ENCODE measurements at places on chromosomes 7 and 10.

- no peak for DNase-seq
Measured at GRCh38 chr7:65454469-65454868, 80.8 kb downstream of the ZNF92 start.

DNA sequence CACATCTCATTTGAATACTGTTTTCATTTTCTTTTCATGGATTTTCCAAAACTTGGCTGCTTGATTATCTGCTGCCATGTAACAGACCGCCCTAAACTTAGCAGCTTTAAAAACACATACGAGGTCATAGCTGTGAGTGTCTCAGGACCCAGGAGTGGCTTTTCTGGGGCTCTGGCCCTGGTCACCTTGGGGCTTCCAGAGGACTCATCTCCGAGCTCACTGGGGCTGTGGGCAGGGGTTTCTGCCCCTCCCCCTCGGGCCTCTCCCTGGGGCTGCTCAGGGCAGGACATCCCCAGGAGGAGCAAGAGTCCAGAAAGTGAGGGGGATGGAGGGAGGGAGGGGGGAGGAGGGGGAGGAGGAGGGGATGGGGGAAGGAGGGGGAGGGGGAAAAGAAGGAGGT, 77.0 kb downstream of the NKX6-2 start:
- DNase-seq, result no peak

DNA sequence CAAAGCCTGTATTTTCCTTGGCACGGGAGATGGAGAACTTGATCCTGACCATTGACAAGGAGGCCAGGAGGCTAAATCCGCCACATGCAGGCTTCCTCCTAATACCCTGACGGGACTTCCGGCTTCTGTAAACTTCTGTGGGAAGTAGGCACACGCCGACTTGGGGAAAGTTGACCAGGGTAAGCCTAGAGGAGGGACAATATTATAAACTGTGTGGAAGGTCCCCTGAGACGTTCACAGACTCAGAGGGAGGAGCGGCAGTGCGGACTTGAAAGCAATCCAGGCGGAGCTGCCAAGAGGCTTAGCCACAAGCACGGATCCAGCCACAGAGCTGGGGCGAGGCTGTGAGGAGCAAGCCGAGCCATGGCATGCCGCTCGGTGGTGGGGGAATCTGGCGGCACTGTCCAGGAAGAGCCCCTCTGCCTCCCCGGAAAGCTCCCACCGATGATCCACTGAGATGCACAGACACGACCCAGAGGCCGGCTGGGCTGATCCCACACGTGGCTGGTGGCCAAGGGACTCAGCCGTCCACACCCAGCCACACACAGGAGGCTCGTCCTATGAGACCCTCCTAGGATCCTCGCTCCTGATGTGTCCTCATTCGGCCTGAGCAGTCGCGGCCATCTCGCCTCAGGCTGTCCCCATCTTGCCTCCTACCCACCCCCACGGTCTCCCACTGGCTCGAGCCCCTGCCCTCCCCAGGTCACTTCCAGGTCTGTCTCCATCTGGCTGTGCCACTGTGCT, 40.0 kb upstream of the INSIG1 start:
- DNase-seq, result peak; percentile 41

GRCh38 chr10:62587011-62587410, 212.8 kb downstream of the ZNF365 start:
- DNase-seq, result no peak

DNA sequence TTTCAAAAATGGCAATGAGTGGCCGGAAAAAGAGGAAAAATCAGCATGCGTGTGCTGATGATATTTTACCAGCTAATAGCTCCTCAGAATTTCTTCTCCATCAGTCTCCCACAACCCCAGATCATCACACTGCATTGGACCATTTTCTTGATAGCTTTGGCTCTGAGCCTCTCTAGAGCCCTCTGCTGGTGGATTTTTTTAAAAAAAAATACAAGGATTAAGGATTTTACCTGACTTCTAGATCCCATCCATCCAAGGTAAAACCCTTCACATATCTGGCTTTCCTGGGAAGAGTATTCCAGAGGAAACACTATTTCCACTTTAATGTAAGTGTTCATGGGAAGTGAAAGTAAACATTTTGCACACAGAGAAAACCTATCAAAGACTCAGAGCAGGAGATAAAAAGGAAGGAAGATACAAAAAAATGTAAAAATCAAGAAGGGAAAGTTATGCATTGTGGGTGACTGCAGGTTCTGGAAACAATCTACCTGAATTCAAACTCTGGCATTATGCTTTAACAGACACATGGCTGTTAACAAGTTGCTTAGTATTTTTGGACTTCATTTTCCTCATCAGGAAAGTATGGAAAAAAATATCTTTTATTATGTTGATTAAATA, 380.9 kb downstream of the LRRTM3 start:
- DNase-seq, result peak; percentile 44

DNA sequence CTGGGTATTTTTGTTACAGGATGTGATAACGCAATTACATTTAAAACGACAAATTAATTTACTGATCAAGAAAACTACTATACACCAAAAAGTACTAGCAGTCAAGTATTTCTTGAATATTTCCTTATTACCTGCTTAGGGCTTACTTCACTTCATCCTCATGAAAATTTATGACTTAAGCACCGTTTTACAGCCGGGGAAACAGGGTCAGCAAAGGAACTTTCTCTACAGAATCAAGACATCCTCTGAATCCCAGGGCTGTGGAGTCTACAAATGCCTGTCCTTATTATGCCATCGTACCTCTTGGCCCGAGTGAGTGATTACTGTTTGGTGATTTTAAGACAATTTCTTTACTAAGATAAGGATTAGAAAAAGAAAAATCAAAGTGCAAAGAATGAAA, 248.3 kb downstream of the ZMYND11 start:
- no peak for DNase-seq

- no peak for DNase-seq
Measured at GRCh38 chr10:56181607-56182006, 179.5 kb downstream of the ZWINT start.

GRCh38 chr10:45673074-45673648, 589 bp upstream of the ZFAND4 start:
- peak; percentile 16 for DNase-seq

GRCh38 chr7:19116121-19117090, 1.0 kb downstream of the TWIST1 start:
- no peak for DNase-seq

DNA sequence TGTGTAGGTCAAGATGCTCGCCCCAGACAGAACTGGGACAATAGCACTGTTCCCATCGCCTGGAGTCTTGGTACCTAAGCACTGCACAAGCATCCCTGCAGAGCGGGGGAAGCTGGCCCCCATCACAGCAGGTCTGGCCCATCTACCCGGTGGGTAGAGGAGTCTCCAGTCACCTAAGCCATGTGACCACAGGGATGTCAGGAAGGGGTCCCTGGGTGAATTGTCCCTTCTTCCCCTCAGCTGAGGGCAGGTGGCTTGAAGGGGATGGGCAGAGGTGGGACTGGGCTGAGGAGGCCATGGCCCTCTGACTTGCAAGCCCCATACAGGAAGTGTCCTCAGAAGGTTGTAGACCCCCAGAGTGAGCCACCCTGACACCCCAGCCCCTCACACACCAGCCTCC, 39.7 kb downstream of the FRMPD2 start:
- DNase-seq, result no peak

GRCh38 chr7:99311702-99312101, 14.0 kb upstream of the ARPC1A start:
- DNase-seq, result no peak

DNA sequence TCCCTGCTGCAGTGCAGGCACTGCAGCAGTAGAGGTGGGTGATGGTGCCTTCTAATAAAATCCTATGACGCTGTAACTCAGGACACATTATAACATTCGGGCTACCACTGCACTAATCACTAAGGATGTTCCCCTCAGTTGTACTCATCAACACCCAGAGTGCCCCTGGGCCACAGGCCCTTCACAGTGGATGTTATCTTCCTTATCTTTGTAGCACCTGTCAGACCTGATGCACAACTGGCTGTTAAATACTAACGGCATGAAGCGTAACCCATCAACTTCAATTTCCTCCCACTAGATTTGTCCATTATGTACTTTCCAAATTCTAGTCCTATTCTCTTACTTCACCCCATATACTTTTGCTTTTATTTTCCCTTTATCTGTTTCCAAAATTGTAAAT, 66.3 kb downstream of the PARD3 start:
- DNase-seq, result no peak

DNA sequence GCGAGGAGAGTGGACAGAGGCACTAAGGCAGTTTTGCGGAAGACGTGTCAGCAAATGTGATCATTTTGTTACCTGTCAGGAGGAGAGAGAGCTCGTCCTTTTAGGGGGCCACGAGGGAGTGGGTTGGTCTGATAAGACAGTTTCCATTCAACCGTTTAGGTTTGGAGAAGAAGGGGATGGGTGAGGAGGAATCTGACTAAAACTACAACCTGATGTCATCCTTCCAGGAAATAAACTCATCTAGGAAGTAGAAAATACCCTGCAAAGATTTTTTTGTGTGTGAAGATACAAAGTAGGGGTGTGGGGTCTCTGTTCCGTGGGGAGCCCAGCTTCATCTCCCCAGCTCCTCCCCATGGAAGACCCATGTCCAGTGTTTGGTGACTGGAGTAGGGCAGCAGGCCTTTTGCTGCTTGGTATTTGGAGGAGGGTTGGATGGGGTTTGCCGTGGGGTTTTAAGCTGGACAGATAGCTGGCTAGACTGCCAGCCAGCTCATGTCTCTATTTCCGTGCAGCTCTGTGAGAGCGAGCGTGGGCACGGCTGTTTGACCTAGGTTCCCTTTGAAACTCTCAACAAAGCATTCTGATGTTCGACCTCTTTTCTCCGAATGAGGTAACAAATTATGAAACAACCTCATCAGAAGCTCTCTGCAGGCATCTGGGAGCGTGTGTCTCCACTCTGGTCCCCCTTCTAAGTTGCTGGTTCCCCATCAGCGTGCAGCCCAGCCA, 136.0 kb upstream of the TCF7L2 start:
- no peak for DNase-seq

DNA sequence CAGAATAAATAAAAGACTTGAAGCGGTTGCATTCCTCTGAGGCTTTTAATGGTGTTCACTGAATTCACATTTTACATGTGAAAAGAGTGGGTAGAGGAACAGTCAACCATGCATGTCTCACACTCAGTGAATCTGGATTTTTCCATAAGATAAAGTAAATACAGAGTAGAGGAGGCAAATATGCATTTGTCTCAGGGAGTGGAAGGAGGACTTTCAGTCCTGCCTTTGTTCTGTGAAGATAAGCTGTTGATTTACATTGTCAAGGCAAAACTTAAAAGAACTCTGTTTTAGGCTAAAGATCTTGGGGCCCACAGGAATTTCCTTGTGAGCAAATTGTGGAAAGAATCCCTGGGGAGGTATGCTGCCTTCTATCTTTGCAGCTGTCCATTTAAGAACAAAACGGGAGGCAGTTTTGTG, 825.3 kb upstream of the MBL2 start:
- no peak for DNase-seq

DNA sequence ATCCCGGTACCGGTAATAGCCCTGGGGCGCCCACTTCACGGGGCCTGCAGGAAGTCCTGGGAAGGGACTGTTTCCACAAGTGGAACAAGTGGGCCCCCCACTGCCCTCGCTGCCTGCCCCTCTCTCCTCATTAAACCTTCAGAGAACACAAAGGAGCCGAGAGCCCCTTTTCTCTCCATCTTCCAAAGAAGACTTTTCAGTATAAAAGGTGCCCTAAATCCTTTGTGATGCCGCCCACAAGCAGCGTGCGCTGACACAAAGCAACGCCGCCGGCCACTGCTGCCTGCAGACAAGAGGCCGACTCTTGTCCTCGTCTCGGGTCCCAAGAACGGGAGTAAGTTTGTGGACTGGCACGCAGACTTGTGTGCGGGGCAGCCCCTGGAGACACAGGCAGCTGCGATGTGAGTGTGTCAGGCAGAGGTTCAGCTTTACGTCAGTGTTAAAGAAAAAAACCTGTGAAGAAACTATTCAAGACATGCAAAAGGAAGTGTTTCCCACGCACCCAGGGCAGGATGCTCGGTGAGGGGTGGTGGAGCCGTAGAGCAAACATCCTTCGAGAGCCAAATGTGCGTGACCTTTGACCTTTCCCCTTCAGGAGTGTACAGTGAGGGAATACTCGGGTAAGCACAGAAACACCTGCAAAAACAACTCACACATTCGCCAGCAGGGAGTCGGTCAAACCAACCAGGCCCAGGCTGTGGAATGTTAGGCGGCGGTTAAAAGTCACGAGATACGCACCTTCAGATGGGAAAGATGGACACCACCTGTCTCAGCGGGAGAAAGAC, 118.2 kb downstream of the VIPR2 start:
- no peak for DNase-seq

DNA sequence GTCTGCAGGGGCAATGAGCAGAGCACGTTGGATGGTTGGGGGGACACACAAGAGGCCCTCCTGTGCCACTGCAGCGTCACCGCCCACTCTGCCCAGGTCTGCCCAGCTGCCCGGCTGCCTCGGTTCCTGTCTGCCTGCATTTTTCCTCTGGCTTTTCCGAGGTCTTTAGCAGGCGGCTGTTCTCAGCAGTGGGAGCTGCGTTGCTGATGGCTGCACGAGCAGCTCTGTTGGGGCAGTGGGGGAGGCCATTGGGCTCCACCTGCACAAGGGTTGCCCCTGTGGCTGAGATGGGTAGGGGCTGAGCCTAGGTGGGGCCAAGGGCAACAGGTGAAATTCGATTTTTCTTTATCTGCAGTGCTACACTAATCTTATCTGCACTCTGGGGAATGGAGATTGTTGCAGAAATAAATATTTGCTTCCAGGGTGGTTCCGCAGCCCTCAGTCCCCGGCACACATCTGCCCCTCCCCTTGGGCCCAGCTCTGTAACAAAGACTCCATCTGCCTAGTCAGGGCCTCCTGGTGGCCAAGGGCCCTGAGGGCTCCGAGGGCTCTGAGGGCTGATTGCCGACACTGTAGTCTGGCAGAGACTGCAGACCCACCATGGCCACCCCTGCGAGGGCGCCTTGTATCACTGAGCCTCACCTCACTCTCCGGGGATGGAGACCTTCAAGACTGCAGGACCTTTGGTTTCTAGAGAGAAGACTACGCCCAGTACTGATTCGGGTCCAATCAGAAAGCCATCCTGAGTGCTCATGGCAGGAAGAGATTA, 141.7 kb upstream of the SHH start:
- DNase-seq, result no peak

- DNase-seq, result no peak
Measured at GRCh38 chr10:108771106-108771505, 1152.2 kb downstream of the XPNPEP1 start.

Measured in urothelium cell line (cell line).